CD4-positive, alpha-beta T cell treated with Interleukin-12 subunit alpha and Interleukin-12 subunit beta, for 1 hour (primary cell): ENCODE measurements at places on chromosomes 11 and 22.

DNA sequence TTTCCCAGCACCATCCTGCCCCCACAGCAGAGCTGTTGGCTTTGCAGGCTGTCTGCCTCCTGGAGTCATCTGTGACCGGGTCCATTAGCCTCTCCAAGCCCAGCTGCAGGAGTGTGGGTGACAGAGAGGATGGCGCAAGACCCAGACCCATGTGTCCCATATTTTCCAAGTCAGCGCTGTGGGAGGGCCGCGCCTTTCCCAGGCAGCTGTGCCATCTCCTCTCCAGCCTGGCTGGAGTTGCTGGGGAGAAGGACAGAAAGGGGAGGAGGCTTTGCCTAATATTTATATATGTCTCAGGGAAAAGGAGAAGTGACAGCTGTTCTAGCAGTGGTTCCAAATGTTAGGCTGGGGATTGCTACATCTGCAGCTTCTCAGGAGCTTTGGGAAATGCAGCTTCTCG lies 15.7 kb downstream of the DTX4 start:
- DNase-seq: no peak

GRCh38 chr11:128767591-128768001 lies 73.7 kb downstream of the FLI1 start:
- DNase-seq: no peak

DNA sequence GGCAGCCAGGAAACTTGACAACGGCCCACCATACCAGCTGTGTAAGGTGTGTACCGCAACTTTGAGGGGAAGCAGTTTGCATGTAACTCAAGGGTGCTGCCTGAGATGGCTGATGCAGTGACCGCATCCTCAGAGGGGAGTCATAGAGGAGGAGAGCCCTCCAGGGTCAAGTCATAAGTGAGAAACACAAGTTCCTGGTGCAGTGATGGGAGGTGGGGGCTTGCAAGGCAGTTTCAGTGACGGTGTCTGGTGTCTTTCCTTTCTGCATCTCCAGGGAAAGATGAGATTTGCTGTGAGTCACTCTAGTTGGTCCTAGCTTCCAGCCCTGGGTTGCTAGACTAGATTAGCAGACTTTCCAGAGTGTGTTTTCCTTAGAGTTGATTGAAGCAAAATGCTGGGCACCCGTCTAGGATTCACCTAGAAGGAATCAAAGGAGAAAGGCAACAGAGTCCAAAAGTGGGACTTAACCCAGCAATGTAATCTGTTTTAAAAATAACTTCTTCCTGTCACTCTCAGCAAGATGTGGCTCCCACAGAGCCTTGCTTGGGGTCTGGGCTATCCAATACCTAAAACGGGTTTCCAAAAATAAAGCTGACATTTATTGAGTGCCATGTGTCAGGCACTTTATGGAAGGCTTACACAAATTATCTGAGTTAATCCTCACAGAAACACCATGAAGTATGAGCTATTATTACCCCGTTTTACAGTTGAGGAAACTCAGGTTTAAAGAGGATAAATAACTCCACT lies 265.4 kb upstream of the PLET1 start:
- DNase-seq: no peak

GRCh38 chr22:46022881-46023512 lies 46.0 kb upstream of the WNT7B start:
- DNase-seq: no peak

DNA sequence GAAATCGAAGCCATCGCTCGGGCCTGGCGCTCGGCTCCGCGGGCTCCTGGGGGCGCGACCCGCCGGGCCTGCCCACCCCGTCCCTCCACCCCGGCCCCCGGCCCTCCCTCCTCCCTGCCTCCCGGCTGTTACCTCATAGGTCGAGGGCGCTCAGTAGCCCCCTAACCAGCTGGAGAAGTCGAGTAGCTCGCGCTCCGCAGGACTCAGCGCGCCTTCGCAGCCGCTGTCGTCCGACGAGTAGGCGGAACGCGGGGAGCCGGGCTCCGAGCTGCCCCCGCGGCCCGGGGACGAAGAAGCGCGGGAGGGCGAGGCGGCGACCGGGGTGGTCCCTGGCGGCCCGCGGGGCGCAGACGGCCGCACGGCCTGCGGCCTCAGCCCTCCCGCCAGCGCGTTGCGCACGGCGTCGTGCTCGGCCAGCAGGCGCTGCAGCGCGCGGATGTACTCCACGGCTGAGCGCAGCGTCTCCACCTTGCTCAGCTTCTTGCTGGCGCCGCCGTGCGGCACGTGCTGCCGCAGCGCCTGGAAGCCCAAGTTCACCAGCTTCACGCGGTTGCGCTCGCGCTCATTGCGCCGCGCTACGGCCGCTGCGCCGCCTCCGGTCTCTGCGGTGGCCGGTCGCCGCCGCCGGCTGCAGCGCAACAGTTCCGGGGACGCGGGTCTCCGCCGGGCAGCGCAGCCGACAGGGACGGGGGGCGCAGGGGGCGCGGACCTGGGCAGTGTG lies 627 bp downstream of the ASCL2 start:
- DNase-seq: peak; percentile 53

DNA sequence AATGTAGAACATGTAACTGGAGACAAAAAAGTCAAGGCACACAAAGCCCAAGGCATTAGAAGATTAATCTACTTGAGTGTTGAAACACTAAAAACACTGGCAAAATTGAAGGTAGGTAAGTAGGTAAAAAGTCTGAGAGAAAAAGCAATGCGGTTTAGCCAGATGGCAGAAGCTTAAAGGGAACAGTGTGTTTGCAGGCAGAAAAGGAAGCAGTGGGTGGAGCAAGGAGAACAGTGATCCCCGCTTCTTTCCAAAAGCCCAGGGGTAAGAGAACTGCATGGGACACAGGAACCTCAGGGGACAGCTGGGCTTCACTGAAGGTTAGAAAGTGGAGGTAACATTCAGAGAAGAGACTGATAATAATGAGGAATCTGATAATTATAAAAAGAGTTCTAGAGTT lies 16.0 kb downstream of the MRE11 start:
- no peak for DNase-seq

DNA sequence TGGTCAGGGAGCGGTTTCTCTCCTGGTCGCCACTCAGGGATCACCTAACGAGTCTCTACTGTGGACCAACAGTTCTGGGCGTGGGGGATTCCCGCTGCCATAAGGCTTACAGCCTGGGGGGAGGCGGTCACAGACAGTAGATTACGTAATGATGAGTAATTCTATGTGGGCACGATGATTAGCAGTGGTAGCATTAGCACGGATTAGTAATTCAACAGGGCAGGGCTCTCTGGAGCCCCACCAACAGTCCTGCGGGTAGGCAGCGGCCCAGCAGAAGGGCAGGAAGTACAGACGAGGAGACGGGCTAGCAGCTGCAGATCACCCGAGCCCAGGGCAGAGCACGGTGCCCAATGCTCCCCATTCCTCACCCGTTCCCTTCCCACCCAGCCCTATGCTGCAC lies 3.6 kb downstream of the SHISAL1 start:
- DNase-seq: no peak

- DNase-seq: no peak
Measured at GRCh38 chr11:17366495-17366894, 14.9 kb downstream of the NCR3LG1 start.

DNA sequence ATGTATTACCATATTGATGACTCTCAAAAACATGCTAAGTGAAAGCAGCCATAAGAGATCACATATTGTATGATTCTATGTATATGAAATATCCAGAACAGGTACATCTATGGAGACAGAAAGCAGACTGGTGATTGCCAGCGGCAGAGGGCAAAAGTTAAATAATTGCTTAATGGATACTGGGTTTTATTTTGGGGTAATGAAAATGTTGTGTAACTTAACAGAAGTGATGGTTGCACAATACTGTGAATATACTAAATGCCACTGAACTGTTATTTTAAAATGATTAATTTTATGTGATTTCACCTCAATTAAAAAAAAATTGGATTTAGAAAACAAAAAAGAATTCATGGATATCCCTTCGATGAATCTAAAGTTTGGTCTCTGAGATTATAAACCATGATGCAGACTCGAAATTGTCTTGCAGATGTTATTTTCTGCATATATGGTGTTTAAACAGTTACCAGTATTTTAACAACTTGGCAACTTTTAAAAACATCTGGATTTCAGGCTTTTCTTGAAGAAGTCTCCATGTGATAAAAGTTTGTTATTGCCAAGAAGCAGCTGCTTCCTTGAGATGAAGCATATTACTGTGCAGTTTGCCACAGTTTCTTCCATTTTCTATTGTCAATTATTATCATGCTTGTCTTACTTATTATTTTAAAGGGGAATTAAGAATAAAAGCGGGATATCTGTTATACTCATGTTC lies 38.1 kb downstream of the LARGE2 start:
- DNase-seq: no peak

DNA sequence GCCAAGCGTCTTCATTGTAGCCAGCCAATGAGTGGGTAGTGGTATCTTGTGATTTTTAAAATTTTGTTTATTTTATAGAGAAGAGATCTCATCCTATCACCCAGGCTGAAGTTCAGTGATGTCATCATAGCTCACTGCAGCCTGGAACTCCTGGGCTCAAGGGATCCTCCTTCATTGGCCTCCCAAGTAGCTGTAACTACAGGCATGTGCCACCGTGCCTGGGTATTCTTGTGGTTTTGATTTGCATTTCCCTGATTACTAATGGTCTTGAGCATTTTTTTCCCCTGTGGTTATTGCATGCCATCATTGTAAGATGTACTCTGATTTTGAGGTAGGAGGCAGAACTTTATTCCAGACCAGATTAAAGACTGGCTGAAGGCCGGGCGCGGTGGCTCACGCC lies 2.4 kb upstream of the DENND6B start:
- no peak for DNase-seq

DNA sequence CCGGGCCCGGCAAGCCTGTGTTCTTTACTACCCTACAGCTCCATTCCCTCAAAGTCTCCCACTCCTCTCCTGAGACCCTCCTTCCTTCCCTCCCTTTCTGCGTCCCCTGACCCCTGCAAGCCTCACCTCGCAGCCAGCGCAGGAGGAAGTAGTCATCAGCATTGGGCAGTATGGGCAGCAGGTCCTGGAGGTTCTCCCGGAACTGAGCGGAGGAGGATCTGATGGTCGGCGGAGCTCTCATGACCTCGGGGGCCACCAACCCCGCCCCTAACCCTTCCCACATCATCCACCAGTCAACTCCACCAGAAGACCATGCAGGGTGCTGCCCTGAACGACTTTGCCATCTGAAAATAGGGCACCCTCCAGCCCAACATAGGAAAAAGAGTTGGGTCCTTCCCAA lies 1.9 kb downstream of the SEC14L4 start:
- DNase-seq: no peak

DNA sequence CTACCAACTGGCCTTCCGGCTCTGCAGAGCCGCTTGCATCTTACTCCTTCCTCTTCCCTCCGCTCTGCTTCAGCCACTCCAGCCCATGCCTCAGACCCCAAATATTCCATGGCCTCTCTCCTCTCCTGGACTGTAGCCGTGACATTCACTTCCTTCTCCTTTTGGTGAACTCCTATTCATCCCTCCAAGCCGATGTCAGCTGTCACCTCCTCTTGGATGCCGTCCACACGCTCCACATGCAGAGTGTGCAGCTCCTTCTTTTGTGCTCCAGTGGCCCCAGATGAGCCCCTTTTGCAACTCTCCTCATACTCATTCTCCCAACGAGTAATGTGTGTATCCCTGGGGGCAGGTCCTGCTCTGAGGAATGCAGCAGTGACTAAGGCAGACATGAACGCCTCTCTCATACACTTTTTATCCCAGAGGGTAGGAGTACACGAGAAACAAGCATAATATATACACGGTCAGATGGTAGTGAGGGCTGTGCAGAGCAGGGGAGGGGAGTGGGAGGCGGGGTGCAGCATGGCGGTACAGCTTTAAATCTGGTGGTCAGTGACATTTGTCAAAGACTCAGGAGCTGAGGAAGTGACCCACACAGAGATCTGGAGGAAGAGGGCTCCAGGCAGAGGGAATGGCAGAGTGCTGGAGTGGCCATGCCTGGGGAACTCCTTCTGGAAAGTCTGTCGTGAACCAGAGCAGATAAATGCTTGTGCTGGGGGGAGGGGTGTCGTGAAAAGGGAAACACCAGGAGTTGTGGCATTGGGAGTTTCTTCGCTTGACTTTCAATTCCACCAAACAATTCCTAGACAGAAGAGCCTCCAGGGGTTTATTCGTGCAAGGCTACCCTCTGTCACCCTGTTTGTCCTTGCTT lies 83.8 kb upstream of the ATXN10 start:
- DNase-seq: no peak

GRCh38 chr11:126153972-126154371 lies 57.5 kb downstream of the RPUSD4 start:
- no peak for DNase-seq

DNA sequence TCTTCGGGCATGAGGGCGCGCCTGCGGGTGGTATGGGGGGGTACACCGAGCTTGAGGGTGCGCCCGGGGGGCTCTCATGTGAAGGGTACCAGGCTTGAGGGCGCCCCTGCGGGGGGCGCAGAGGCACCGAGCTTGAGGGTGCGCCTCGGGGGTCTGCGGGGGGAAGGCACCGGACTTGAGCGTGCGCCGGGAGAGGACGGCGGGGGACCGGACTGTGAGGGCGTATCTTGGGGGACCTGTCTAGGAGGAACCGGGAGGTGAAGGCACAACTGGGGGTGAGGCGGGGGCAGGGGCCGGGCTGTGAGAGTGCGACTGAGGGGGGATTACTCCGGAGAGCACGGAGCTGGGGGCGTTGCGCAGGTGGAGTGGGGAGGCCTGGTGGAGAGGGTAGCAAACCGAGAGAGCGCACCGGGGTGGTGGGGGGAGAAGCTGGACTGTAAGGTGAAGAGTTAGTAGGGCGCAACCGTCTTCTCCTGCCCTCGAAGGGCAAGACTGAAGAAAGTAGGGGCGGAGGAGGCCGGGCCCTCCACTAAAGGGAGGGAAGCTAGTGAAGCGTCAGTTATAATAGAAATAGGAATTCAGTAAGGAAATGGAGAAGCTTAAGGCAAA lies 1.1 kb upstream of the DDX6 start:
- DNase-seq: peak; percentile 33

DNA sequence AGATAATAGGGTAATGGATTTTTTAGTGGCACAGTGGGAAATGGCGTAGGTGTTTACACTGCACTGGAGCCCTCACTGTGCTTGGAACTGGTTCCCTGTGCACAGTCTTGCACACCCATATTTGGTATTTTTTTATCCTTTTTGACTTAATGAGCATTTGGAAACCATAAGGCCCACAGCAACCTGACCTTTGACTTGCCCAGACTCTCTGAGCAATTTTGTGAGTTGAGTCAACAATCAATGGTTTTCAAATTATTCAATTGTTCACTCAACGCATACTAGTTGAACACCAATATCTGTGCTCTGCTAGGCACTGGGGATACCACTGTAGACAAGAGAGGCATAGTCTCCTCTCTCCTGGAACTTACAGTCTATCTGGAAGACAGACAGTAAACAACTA lies 14.3 kb downstream of the CD44 start:
- DNase-seq: peak; percentile 11
